Activated CD8-positive, alpha-beta T cell treated with anti-CD3 and anti-CD28 coated beads for 36 hours (primary cell): ENCODE measurements at places on chromosomes 5 and 9. TPM values are rescaled to one million over a fixed set of nuclear protein-coding genes. Genes with fewer than 3 reads are reported as not detected.

PRDM9 gene
- not detected for total RNA-seq

IFNK gene
- total RNA-seq, result not detected

PDE6A gene
- not detected for total RNA-seq

- DNase-seq, result peak; percentile 49
These were observed 222.4 kb upstream of the PANK3 start for GRCh38 chr5:168801567-168801966.

GRCh38 chr9:26773056-26773455 lies 119.5 kb downstream of the CAAP1 start:
- DNase-seq, result no peak

DNA sequence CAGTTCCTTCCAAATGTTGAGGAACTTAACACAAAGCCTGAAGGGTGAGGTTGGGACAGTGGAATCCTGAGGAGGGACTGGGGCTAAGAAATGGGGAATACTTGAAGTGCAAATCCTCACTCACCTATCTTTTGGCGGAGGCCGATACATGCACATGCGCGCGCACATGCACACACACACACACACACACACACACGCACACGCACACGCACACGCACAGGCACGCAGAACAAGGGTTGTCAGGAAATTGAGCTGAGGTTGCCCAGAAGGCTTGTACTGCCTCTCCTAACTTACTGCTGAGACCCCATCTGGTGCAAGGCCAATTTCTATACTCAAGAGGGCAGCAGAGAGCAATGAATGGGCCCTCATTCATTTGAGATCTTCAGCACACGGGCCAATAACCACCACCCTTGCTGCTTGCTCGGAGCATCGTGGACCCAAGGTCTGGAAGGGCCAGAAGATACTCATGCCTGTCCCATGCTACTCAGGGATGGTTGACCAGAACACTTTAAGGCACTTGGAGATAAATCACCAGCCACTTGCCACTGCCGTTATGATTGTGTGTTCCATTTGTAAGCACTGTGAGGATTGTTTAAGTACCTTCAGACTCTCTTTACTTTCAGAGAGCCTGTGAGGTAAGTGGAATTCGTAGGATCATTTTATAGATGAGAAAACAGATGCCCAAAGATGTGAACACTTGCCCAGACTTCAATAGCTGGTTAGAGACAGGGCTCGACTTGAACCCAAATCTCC lies 21.5 kb downstream of the BTF3 start:
- peak; percentile 78 for DNase-seq

DNA sequence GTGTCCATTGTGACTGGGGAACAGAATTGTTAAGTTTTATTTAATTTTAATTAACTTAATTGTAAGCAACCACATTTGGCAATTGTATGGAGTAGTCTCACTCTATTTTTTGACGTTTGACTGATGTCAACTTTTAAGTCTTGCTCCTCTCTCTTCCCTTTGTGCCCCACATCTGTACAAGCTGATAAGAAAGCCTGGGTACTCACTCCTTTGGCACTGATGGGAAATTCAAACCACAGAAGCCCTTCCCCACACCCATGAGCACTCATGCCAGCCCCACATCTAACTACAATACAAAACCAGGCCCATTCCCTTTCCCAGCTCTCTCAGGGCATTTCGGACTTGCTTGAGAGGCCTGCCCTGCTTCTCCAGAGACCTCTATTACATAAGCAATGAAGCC lies 451.5 kb upstream of the KIF2A start:
- DNase-seq, result no peak

DNA sequence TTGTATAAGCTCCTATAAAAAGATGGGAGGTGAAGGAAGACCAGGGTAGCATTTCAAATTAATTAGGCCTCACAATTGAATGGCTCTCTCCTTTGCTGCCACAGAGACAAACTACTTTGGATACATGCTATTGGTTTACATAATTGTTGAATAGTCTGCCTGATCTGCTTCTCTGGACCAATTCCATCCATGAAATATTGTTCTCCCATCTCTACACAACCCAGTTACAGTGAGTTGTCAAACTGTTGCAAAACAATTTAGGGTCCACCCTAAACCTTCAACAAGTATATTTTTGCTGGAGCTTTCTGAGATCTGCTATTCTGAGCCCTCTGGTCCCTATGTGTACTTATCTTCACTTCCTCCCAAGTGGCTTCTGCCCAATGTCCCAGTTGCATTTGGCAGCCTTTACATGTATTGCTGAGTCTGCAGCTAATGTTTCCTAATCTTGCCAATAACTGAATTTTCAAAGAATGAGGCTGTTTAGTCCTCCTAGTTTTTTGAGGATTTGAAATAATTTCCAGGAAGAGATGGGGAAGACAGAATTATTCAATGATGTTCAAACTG lies 38.9 kb downstream of the AGTPBP1 start:
- no peak for DNase-seq
